Natural killer cell treated with Interleukin-12 subunit alpha and Interleukin-12 subunit beta and Interleukin-15 and Interleukin-18, amount 100 ng/mL, for 72 hours (primary cell): ENCODE measurements at places on chromosomes 5 and 9. TPM values are rescaled to one million over a fixed set of nuclear protein-coding genes. Genes with fewer than 3 reads are reported as not detected.

DNA sequence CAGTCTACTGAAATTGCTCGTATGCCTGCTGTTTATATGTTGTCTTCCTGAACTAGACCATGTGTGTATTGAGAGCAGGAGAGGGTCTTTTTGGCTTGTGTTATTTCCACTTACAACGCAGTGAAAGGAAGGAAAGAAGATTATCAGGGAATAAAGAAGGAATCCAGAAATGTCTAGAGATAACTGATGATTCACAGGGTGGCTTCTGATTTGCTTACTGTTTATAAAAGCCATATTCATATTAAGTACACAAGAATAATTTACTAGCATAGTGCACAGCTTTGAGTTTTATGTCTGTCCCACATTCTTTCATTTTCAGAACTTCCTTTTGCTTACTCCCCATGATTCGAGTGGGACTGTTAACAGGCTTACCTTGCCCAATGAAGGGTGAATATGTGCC lies 72.1 kb downstream of the PRLR start:
- no peaks in the 10 kb centered on the region for H3K27me3 ChIP-seq
- H3K36me3 ChIP-seq, result no peaks in the 10 kb centered on the region
- DNase-seq, result no peak
- H3K4me1 ChIP-seq, result no peaks in the 10 kb centered on the region

DNA sequence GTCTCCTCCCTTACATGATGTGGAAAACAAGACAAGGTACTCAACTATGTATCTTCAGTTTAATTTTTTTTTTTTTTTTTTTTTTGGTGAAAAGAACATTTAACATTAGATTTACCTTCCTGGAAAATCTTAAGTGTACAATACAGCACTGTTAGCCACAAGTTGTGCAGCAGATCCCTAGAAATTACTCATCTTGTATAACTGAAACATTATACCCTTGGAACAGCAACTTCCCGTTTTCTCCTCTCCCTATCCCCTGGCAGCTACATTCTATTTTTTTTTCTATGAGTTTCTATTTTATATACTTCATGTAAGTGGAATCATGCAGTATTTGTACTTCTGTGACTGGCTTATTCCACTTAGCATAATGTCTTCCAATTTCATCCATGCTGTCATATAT lies 421.9 kb upstream of the FTMT start:
- H3K36me3 ChIP-seq, result no peaks in the 10 kb centered on the region
- no peak overlapping the region for H3K27ac ChIP-seq
- H3K4me1 ChIP-seq, result no peaks in the 10 kb centered on the region
- no peaks in the 10 kb centered on the region for H3K27me3 ChIP-seq

DNA sequence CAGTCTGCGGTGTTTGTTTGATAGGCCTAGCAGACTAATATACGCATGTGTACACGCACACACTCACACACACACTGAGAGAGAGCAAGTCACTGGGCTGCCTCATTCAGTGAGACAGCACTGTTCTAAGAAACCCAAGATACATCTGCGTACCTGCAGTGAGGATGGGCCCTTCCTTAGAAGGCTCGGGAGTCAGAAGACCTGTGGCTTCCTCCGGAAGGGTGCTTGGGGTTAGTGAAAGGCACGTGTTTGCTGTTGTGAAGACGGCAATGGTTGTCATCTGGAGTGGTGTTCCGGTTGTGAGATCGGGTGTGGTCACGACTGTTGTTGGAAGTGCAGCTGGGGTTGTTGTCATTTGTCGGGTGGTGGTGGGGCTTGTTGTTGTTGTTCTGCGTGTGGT lies 11.7 kb downstream of the TIMD4 start:
- peaks cover 15% of the 10 kb centered on the region for H3K36me3 ChIP-seq
- peaks cover 19% of the 10 kb centered on the region for H3K4me1 ChIP-seq
- H3K27ac ChIP-seq, result no peak overlapping the region
- DNase-seq, result no peak
- H3K27me3 ChIP-seq, result no peaks in the 10 kb centered on the region

DNA sequence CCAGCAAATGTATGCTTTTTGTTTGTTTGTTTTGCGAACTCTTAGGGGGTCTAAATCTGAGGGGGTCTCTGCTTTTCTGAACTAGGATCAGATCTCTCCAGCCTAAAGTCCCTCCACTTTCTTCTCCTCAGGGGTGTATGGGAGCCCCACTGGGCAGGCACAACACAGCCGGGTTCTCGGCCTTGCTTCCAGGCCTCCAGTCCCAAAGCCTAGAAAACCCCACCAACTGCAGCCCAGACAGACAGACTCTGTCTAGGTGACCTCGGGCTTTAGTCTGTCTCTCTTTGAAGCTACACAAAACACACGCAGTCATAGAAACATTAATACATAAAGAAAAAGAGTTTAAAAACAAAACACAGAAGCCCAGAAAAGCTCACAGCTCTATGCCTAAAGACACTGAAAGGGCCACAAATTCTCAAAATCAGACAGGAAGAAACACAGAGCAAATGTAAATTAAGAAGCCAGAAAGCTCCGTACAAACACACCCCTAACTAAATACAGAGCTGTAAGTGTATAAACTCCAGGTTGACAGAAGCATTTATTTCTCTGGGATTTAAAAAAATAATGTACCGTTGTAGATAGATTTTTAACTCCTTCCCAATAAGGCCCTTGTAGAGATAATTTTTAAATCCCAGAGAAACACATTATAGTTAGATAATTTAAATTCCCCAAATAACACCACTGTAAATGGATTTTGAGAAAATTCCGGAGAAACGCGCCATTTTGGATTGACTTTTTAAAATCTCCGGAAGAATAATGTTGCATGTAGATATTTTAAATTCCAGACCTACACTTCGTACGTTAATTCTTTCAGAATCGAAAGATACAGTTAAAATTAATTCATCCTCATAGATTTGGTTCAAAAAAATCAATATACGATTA lies 2.0 kb downstream of the PITX1 start:
- peaks cover 14% of the 10 kb centered on the region for H3K4me1 ChIP-seq
- no peak overlapping the region for H3K27ac ChIP-seq
- H3K4me3 ChIP-seq, result no peak overlapping the region
- peaks cover 9% of the 10 kb centered on the region for H3K36me3 ChIP-seq

Gene ELOVL7
- not detected for total RNA-seq
